ENCODE measurements at places on chromosomes 5 and 9. TPM values are rescaled to one million over a fixed set of nuclear protein-coding genes. Genes with fewer than 3 reads are reported as not detected.

GRCh38 chr5:120108586-120109248 lies 355.4 kb upstream of the PRR16 start:
- no peak for DNase-seq

- no peak for DNase-seq
Measured at GRCh38 chr9:98019098-98019497, 36.0 kb downstream of the ANP32B start.

DNA sequence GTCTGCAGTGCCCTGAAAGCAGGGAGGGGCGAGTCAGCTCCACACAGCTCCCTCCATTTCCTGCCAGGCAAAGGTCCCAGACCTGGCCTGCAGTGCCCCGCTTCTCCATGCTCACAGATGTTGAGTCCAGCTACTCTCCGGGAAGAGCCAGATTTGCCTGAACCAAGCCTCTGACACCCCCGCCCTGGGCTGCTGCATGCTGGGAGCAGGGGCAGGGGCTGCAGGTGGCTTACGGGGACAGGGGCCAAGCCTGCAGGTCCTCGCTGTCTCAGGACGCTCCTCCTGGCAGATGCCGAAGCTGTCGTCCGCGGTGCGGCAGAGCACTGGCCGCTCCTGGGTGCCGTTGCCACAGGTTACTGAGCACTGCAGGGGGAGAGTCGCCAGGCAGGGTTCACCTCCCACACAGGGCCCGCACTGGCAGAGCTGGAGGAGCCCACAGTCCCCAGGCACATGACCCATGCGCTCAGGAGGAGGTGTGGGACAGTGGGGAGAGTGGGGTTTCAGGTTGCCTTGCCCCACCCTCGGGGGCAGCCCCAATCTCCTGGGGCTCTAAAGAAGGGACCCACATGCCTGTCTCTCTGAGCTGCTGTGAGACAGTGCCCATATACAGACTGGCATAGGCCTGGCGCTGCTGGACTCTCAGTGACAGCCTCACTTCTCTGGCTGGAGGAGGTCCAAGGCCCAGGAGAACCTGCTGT lies 62.4 kb downstream of the ZNF354C start:
- no peak for DNase-seq

The SEMA5A gene
- total RNA-seq, result 4.7 TPM

The PDGFRB gene
- total RNA-seq, result 1.7 TPM

GRCh38 chr5:83340511-83340918 lies 131.0 kb upstream of the VCAN start:
- DNase-seq, result no peak

DNA sequence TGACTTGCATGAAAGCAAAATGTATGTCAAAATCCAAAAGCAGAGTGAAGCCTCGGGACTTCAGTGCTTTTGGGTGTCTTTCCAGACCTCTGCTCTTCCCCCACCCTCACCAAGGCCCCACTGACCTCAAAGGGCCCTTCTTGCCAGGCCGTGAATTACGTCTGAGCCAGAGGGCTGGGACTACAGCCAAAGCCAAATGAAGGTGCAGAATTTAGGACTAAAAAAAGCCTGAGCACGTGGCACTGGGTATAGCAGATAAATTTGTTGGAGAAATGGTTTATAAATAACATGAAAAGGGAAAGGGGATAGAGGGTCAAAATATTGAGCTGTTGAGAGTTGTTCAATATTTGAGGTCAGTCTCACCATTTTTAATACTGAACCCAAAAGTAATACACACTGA lies 163.4 kb downstream of the GHR start:
- DNase-seq, result no peak

DNA sequence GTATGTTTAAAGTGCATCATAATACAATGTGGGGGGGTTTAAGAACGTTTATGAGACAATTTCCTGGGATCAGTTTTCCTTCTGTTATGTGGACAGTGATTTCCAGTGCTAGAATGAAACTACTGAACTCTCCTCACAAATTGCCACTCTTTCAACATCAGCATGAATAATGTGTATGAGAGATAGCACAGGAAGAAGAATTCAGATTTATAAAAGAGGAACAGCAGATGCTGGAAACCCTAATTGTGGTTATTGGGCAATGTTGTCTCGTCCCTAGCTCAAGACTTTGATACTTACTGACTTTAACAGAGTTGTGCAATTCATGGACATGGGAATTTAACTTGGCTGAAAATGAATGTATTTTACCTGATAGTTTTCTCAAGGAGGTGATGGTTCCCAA lies 410.8 kb upstream of the MEF2C start:
- DNase-seq, result no peak
